ENCODE measurements at places on chromosomes 13 and 19. TPM values are rescaled to one million over a fixed set of nuclear protein-coding genes. Genes with fewer than 3 reads are reported as not detected.

CBY2 gene
- total RNA-seq = not detected

TYROBP gene
- total RNA-seq = not detected

NRTN gene
- 1.6 TPM for total RNA-seq

FCER2 gene
- total RNA-seq = not detected

HSH2D gene
- total RNA-seq = 0.14 TPM

TUBA3C gene
- total RNA-seq = not detected

ZNF841 gene
- 2.2 TPM for total RNA-seq

PSG11 gene
- total RNA-seq = not detected

IFNL1 gene
- total RNA-seq = not detected

TMPRSS9 gene
- 0.03 TPM for total RNA-seq

RNF113B gene
- not detected for total RNA-seq

LRRC63 gene
- not detected for total RNA-seq

PROZ gene
- not detected for total RNA-seq

KLK6 gene
- 0.28 TPM for total RNA-seq

NALCN gene
- total RNA-seq = 4.5 TPM

F7 gene
- 0.09 TPM for total RNA-seq

DIRAS1 gene
- total RNA-seq = 3.7 TPM

ANKRD24 gene
- total RNA-seq = 0.29 TPM

DOCK6 gene
- 8.0 TPM for total RNA-seq

BRSK1 gene
- total RNA-seq = 2.9 TPM

ICAM5 gene
- 0.34 TPM for total RNA-seq

OLFM4 gene
- not detected for total RNA-seq
